ENCODE measurements at places on chromosomes 12 and 14.

- DNase-seq = no peak
These were observed 91.3 kb upstream of the CEP83 start for GRCh38 chr12:94550964-94551363.

- no peak for DNase-seq
These were observed 991.6 kb upstream of the TMEM132C start for GRCh38 chr12:127275416-127275815.

DNA sequence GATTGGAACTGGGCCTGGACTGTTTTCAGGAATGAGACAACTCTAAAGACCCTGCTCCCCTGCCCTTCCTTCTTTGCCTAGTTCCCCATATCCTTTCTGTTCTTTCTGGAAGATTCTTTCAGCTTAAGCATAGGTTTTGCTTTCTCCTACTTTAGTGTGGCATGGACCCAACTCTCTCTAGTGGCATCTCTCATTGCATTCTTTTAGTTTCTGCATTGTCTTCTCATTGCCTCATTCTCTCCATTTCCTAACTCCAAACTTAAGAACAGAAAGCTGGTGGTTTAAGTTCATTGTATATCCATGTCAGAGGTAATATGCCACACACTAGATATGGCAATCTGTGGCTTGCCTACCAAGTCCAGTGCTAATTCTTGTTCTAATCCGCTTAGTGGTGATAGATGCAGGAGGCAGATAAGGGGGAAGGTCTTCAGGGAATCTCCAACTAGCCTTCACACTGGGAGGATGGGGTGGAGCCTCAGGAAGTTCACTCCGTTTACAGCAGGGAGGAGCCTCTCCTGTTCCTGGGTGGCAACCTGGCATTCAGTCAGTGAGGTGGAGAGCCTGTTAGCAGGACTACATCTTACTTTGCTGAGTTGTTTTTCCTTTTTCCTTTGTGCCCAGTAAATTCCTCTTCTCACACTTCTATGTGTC lies 165.1 kb upstream of the LMNTD1 start:
- no peak for DNase-seq

DNA sequence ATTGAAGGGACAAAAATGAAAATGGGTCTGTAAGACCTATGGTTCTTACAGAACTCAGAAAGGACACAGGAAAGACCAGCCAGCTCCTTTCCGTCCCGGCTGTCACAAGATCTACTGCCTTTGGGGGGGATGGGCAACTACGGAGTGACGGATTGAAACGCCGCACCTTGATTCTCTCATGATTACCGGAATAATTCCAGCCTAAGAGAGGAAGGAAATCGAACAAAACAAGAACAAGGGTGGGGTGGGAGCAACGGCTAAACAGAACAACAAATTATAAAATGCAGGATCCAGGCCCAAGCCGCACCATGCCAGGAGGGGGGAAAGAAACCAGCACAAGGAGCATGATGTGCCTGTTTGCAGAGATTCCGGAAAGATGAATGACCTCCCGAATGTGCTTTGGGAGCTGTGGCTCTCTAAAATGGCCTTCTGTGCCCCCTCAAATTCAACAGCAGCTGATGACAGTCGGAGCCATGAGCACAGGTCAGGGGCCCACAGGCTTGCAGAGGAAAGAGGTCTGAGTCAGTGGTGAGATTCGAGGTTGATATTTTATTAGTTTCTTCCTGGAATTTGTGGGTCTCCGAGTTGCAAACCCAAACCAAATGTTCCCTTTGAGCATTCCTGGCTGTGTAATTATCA lies 72.1 kb downstream of the SPRING1 start:
- no peak for DNase-seq

GRCh38 chr14:101207041-101207440 lies 303.5 kb upstream of the RTL1 start:
- DNase-seq = no peak

DNA sequence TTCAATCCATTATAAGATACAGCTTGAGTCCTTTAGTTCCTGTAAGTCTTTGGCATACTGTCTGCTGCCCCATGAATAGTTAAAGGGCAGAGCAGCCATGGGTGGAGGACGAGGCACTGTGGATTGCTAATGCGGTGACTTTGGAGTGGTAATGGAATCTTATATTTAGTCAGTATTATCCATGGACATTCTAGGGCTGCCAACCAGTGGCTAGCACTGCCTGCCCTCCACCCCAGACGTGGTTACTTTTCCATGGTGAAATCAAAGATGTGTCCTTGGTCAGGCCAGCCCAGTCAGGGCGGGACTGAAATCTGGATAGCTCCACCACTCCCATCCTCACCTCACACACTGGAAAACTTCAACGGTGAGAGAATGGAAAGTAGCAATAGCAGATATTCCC lies 2.3 kb downstream of the TTC9 start:
- no peak for DNase-seq

- peak; percentile 45 for DNase-seq
These were observed at the start of gene ERBB3 for GRCh38 chr12:56079723-56080555. Gene ERBB3, plus strand, starts transcription at chr12:56080165. Its CDS starts 136 bp downstream, at chr12:56080301.

- no peak for DNase-seq
These were observed 19.0 kb upstream of the FOXN3 start for GRCh38 chr14:89435892-89436656.

DNA sequence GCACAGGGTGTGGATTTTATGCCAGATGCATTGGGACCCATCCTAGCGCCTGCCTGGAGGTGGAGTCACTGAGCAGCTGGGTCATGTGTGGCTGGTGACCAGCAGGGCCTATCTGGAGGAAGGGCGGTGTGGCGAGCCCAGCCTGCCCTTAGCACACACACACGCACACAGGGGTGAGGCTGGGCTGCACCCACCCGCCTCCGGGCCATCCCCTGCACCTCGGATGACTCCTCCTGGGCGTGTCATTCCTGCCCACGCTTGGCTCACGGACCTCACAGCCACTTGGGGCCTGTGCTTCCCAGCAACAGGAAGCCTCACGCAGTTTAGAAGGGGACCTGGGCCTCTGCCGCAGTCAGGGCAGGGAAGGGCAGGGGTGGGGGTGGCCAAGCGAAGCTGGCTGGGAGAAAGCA lies 36.2 kb upstream of the FZD10 start:
- no peak for DNase-seq

DNA sequence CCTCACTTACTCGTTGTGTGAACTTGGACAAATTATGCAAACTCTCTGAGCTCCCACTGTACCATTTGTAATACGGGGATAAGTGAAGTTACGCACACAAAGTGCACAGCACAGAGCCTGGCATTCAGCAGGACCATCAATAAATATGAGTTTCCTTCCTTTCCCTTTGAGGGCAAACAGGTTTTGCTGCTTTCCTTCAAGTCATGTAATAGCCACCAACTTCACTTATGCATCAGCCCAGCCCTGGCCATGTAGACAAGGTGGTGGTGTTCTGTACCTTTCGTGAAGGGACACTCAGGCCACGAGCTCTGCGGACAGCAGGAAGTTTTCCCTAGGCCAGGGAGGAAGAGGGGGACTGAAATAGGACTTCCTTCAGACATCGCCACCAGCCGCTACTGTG lies 272.7 kb downstream of the CACNA1C start:
- DNase-seq = no peak

- no peak for DNase-seq
These were observed 55.7 kb downstream of the SFSWAP start for GRCh38 chr12:131766382-131767107.

DNA sequence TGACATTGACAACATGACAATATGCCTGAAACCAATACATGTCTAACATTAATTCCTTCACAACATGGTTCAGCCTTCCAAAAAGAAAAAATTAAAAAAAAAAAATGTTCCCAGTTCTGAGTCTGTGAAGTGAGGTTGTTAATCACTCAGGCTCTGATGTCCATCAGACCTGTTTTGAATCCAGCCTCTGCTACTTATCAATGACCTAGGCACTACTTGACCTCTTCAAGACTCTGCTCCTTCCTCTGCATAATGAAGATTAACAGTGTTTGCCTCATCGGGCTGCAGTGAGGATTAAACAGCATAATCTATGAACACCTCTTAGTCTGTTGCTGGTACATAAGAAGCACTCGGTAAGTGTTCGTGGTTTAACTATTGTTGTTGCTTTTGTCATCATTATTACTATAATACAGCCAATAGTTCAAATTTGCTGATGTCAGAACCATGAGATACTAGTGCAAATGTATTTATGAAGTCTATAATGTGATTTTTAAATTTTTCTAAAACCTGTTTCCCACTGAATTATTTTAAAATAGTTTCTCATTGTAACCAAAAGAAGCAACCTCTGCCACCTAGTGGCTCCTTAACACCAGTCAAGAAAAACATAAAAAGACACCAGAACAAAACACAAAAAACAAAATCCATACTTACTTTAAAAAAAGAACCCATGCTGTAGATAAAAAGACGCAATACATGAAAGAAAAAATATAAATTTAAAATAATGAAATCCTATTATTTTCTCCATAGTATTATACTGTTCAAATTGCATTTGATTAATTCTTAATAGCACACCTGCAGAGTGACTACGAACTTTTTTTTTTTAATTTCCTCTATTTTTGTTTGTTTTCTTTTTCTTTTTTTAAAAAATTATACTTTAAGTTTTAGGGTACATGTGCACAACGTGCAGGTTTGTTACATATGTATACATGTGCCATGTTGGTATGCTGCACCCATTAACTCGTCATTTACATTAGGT lies 20.3 kb upstream of the TMX1 start:
- no peak for DNase-seq

DNA sequence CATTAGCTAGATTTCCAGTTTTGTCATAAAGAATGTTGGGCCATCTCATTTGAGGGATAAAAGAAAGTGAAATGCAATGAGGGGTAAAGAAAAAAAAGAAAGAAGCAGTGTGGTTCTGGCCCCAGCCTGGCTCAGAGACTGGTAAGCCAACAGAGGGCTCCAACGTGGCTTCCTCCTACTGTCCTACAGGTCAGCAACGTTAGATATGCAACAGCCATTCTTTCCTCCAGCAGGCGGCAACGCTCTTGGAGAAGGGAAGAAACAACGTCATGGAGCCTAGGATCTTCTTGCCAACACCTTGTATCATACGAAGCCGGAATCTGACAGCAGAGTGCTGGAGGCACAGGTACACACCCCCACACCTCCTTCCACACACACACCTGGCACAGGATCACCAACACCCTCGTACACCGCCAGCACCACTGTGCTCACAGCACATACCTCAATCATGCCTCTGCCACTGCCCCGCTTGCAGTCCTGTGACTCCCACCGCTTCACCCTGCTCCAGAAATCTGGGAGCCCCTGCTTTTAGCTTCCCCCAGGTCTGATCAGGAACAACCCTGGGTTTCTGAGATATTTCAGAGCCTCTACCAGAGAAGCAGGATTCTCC lies 102.8 kb downstream of the RPAP3 start:
- DNase-seq = no peak

DNA sequence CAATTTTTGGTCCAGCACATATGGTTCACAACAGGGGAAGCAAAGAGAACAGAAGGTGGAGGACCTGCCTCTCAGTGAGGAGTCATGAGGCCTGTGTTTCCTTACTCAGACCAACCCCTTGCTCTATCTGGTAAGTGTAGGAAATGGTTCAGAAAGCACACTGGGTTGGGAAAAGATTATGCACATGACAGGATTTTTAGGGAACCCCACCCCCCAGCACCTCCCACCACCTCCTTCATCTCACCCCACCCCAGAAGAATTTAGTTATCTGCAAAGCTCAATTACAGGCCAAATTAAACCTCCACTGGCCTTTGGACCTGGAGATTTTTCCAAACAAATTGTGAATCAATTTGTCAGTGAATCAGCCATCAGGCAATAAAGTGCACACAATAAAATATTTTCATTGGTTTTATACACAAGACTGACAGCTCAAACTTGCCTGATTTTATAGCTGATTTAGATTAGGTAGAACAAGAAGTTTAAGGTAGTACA lies 132.8 kb downstream of the DACT1 start:
- DNase-seq = no peak

DNA sequence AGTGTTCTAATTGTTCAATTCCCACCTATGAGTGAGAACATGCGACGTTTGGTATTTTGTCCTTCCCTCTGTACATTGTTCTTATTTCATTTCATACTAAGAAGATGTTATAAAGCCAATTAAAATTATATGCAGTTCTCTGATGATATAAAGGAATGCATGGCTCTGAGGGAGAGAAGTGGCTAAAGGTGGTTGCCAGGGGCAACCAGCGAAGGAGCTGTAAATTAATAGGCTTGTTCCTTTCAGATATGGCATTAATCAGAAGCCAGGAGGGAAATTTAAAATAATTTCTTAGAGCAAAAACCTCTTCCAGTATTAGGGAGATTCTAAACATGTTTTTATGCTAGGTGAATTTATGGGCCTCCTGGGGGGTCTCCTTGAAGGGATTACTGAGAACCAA lies 227.8 kb downstream of the TMEM117 start:
- no peak for DNase-seq

- no peak for DNase-seq
These were observed 9.4 kb upstream of the OASL start for GRCh38 chr12:121048442-121048841.

DNA sequence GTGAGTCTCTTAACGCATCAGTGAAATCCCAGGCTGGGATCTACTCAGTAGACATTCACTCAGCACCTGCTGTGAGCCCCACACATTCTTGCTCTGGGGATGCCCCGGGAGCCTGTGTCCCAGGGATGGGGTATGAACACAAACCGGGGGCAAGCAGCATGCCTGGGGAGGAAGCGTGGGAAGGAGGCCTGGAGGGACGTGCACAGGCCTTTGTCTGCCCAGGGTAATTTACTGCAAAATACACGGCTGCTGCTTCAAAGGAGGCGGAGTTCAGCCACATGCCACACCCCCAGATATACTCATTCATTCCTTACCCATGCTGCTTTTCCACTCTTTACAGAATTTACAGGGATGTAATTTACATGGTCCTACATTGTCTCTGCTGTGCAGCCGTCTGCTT lies 187.8 kb downstream of the ADGRD1 start:
- DNase-seq = no peak

DNA sequence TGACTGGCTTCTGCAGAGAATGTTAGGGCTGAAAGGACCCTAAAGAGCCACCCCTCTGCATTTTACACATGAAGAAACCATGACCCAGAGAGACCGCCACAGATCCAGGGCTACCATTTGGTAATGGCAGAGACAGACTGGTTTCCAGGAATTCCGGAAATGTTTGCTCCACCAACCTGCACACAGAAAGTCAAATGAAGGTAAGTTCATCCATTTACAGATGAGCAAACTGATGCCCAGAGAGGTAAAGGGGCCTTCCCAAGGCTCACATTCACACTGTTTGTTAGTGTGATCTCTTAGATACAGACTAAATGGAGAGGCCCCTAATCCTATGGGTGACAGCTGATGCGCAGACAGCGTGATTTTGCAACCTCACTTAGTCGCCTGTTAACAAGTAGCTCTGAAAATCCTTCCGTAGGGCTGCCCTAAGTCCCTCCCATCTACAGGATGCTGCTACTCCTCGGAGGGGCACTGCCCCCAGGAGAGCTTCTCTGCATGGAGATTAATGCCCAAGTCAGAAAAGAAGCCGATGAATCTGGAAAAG lies 33.8 kb downstream of the ZFP36L1 start:
- no peak for DNase-seq
